ENCODE measurements at places on chromosomes 11 and 22. TPM values are rescaled to one million over a fixed set of nuclear protein-coding genes. Genes with fewer than 3 reads are reported as not detected.

GRCh38 chr11:33734441-33735270, 1.6 kb downstream of the CD59 start:
- peak overlapping the region; percentile 74 for H3K4me3 ChIP-seq
- no peaks in the 10 kb centered on the region for H3K27me3 ChIP-seq
- peaks cover 52% of the 10 kb centered on the region for H3K4me1 ChIP-seq
- DNase-seq, result peak; percentile 27

Gene SLC3A2
- total RNA-seq, result 103 TPM

Gene RHOD
- 1.3 TPM for total RNA-seq

GRCh38 chr22:50260434-50260800, 1.1 kb downstream of the MAPK12 start:
- H3K27me3 ChIP-seq, result no peaks in the 10 kb centered on the region
- no peaks in the 10 kb centered on the region for H3K4me1 ChIP-seq
- H3K27ac ChIP-seq, result no peak overlapping the region
- H3K36me3 ChIP-seq, result no peaks in the 10 kb centered on the region

DNA sequence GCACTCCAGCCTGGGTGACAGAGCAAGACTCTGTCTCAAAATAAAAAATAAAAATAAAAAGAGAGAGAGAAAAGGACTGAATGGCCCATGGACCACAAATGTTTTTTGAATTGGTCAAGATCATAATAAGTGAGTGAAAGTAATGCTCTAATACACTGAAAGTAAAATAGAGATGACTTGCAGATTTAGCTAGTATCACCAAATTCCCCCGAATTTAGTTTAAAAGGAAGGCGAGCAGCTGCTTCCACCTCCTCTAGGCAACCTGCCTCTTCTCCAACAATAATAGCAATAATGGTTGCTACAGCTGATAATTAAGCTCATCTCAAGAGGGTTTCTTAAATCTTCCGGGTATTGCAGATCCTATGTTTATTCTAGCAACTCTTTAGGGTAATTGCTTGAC, 36.8 kb downstream of the CELF1 start:
- H3K27ac ChIP-seq, result no peak overlapping the region
- no peak overlapping the region for H3K4me3 ChIP-seq
- no peaks in the 10 kb centered on the region for H3K36me3 ChIP-seq
- peaks cover 76% of the 10 kb centered on the region for H3K4me1 ChIP-seq
- no peak for DNase-seq

Gene LRRC55
- total RNA-seq, result 0.50 TPM

Gene LINC01488
- not detected for total RNA-seq

DNA sequence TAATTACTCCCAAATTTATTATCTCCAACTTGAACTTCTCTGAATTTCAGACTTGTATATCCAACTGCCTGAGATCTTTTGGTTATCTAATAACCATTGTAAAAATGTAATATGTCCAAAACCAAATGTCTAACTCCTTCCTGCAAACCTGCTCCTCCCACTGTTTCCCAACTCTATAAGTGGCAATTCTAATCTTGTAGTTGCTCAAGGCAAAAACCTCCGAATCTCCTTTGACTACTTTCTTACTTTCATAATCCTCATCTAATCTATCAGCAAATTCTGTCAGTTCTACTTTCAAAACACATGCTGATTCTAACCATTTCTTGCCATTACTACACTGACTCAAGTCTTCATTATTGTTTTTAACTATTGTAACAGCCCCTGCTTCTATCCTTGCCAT, 55.7 kb downstream of the FAM168A start:
- H3K27me3 ChIP-seq, result no peaks in the 10 kb centered on the region
- H3K4me3 ChIP-seq, result no peak overlapping the region
- H3K4me1 ChIP-seq, result peaks cover 25% of the 10 kb centered on the region
- DNase-seq, result no peak
- H3K36me3 ChIP-seq, result no peaks in the 10 kb centered on the region

GRCh38 chr11:11864803-11865202, 23.0 kb downstream of the USP47 start:
- H3K4me3 ChIP-seq, result no peak overlapping the region
- peaks cover 8% of the 10 kb centered on the region for H3K4me1 ChIP-seq
- no peak overlapping the region for H3K27ac ChIP-seq
- H3K27me3 ChIP-seq, result no peaks in the 10 kb centered on the region
- no peaks in the 10 kb centered on the region for H3K36me3 ChIP-seq
- no peak for DNase-seq

DNA sequence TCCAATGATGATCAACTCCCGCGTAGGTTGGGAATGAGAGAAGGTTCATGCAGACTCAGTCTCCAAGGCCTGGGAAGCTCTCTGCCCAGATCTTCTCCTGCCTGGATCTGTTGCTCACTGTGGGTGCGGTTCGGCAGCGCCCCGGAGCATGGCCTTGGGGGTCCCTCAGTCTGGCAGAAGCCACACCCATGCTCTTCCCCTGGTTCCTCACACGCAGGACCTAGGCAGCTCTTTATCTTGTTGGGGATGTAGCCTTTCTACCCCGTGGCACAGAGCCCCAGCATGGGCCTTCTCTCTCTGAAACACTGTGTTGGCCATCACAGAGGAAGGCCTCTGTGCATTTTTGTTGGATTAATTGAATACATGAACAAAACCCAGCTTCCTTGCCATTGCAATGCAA, 1461.6 kb downstream of the BRD1 start:
- no peaks in the 10 kb centered on the region for H3K27me3 ChIP-seq
- no peaks in the 10 kb centered on the region for H3K36me3 ChIP-seq
- no peak overlapping the region for H3K27ac ChIP-seq
- DNase-seq, result no peak
- H3K4me3 ChIP-seq, result no peak overlapping the region

Gene C11orf21
- 0.71 TPM for total RNA-seq
